ENCODE measurements at places on chromosomes 16 and 17.

- DNase-seq = peak; percentile 39
These were observed 26.8 kb downstream of the GP2 start for GRCh38 chr16:20300312-20301097.

GRCh38 chr17:49851387-49852291 lies 3.8 kb upstream of the TAC4 start:
- DNase-seq = peak; percentile 70

GRCh38 chr16:67723151-67723910 lies 4.2 kb upstream of the GFOD2 start:
- DNase-seq = peak; percentile 45

GRCh38 chr17:74006371-74006770 lies 197.1 kb upstream of the RPL38 start:
- no peak for DNase-seq

GRCh38 chr16:87043231-87044031 lies 273.8 kb downstream of the C16orf95 start:
- DNase-seq = no peak

DNA sequence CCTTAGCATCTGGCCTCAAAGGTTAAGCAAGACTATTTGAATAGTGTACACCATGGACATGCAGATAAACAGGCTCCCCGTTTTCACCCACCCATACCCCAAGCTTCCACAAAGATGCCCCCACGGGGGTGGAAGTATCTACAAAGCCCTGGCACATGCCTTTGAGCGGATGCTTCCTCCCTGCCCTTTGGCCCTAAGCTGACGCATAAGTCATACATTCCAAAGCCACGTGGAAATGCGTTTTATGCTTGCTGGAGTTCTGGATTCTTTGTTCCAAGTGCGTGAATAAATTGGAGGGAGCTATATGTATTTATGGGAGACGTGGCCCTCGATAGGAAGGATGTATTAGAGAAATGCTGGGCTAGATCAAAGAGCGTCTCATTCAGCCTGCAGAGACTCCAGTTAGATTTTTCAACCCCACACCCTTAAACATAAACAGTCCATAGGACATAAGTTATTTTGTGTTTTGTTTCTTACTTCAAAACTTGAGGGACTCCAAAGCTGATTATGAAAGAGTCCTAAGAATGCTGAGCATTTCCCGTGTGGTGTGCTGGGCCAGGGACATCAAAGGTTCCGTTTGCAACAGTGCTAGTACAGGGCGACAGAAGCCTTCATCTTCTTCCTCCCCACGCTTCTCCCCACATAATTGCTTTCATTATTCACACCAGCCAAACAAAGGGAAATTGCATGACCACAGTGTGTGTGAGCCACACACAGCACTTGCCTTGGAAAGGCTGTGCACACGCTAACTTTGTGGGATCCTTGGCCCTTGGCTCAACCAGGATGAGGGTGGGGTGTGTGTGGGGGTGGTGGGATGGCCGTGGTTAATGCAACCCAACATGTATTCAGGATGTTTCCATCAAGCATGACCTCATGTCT lies 73.6 kb downstream of the WIPI1 start:
- peak; percentile 78 for DNase-seq

- no peak for DNase-seq
These were observed 31.2 kb downstream of the SLC12A3 start for GRCh38 chr16:56896244-56896643.

All from fibroblast of skin of right biceps (primary cell).